ENCODE measurements at places on chromosomes 11 and 22.

GRCh38 chr11:111331711-111332479, 33.5 kb downstream of the POU2AF3 start:
- DNase-seq: no peak

DNA sequence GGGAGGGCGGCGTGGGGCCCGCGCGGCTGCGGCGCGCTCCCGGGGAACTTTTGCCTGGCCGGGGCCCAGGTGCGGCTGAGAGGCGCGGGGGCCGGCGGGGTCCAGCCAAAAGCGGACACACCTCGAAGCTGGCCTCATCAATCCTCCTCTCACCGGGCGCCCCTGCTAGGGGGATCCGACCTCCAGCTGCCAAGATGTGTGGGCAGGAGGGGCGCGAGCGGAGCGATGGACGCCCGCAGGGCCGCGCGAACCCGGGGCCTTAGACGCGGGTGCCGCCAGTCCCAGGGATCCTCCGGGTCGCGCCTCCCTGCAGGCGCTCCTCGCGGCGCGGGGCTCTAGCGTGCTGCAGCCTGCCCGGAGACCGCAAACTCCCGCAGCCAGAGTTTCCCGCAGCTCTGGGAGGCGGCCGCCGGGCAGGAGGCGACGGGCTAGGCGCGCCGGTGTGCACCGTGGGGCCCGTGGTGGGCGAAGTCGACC, 785 bp downstream of the IGSF9B start:
- DNase-seq: no peak

GRCh38 chr22:38026130-38027111, 30.8 kb upstream of the PICK1 start:
- no peak for DNase-seq

GRCh38 chr22:49687333-49687732, 140.3 kb downstream of the BRD1 start:
- DNase-seq: no peak

- no peak for DNase-seq
Measured at GRCh38 chr22:33167998-33168790, 110.0 kb upstream of the SYN3 start.

DNA sequence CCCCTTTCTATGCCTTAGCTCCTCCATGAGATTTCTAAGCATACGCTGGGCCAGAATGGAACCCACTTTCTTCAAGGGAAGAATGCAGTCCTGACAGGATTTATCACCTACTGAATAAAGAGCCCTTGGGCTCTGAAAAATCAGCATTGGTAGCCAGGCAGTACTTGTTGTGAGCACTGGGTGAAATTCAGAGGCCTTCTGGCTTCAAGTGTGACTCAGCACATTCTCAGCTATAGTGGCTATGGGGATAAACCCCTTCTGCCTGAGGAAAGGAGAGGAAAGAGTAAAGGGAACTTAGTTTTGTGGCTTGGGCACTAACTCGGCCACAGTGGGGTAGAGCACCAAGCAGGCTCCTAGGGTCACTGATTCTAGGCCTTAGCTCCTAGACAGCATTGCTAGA, 574.8 kb downstream of the JRKL start:
- no peak for DNase-seq
